Muscle of leg (tissue), 16 donors: ENCODE measurements at places on chromosomes 4 and X. TPM values are rescaled to one million over a fixed set of nuclear protein-coding genes. Genes with fewer than 3 reads are reported as not detected.

The MAGEA9B gene
- not detected for total RNA-seq

The CSN1S1 gene
- not detected for total RNA-seq

The RASSF6 gene
- 0.04 TPM for total RNA-seq

The TMEM129 gene
- total RNA-seq = 20.3 TPM

DNA sequence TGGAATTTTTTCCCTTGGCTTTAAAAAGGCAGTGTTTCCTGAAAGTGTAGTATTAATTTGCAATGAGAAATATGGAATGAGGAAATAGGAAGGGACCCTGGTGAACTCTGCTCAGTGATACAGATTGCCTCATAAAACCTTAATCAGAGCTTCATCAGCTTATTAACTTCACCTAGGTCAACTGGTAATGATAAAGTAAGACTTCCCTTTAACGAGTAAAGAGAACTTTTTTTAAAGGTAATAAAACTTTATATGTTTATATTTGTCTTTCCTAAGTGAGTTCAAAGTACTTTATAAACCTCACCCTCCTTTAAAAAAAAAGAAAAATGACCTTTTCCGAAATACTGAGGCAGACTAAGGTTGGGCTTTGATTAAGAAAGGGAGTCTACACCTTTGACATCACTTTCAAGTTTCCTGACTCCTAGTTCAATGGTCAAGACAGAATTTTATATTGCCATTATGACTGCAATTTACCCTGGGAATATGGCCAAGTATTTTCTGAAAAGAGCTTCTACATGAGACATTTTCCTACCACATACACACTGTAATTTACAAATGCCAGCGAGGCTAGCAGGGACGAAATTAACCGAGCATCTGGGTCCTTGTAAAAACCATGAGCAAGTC is 706.3 kb upstream of the TENM3 start:
- DNase-seq = peak; percentile 3

DNA sequence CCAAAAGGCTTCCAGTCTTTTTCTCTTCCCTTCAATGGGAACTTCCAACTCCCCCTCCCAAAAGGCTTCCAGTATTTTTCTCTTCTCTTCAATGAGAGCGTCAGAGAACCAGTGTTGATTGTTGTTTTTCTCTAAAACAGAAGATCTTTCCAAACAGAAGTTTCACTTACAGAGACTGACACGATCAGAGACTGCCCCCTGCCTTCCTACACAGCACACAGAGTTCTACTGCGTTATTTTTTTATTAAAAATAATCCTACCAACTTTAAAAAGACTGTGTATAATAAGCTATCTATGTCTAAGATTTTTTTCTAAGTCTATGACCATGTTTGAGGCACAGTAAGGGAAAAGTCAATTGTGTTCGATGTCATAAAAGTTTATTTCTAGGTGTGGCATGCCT is 3.5 kb upstream of the HTR2C start:
- DNase-seq = no peak

- no peak for DNase-seq
Measured at GRCh38 chr4:6495736-6496135, 23.3 kb upstream of the PPP2R2C start.

- no peak for DNase-seq
Measured at GRCh38 chr4:48228949-48229348, 40.7 kb downstream of the TEC start.

DNA sequence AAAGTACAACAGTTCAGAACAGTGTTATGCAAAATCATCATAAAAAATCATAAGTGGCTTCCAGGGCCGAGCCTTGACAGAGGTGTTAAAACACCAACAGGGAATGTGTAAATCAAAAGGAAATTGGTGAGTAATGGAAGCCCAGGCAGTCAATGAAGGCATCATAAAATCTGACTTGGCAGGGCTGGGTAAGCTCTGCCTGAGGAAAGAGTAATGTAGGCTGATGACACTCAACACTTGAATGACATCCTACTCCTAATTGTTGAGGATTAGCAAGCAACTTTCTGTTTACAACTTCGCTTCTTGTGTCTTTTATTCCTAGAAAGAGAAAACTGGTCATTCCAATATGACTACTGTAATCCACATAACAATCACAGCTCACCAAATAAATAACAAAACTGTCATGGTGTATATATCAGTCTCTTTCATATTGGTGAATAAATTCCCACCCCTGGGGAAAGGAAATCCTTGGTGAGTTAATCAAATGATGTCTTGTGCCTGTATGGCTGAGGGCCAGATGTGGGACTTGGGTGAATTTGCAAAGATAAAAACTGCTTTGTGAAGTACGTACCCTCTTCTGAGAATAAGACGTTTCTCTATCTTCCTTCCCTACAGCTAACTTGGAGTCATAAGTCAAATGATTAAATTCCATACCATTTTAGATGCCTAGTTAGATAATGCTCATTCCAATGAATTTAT is 196.8 kb downstream of the DCHS2 start:
- no peak for DNase-seq

GRCh38 chrX:7147413-7147977 is at the start of gene STS:
Gene STS (plus strand): TSS chrX:7147712. CDS start chrX:7253200, 105,488 bp downstream.
- DNase-seq = peak; percentile 76

- no peak for DNase-seq
Measured at GRCh38 chr4:587671-588350, 11.7 kb upstream of the TMEM271 start.
